RWPE1 (cell line): ENCODE measurements at places on chromosomes 5 and 9.

DNA sequence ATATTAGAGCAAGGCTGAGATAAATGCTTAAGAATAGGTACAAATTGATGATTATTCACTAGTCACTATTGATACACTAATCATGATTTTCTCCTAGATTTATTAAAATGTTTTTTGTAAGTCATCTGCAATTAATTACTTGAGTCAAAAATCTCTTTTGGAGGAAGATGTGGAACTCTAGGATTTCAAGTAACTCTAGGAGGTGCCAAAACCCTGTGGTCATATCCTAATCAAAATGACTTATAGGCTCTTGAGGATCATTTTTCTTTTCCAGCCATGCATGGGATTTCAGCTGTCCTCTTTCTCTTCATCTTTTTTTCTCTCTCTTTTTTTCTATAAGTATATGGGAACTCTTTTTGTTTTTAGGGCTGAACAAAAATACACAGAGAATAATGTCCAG, 141.8 kb upstream of the CD180 start:
- DNase-seq, result no peak

DNA sequence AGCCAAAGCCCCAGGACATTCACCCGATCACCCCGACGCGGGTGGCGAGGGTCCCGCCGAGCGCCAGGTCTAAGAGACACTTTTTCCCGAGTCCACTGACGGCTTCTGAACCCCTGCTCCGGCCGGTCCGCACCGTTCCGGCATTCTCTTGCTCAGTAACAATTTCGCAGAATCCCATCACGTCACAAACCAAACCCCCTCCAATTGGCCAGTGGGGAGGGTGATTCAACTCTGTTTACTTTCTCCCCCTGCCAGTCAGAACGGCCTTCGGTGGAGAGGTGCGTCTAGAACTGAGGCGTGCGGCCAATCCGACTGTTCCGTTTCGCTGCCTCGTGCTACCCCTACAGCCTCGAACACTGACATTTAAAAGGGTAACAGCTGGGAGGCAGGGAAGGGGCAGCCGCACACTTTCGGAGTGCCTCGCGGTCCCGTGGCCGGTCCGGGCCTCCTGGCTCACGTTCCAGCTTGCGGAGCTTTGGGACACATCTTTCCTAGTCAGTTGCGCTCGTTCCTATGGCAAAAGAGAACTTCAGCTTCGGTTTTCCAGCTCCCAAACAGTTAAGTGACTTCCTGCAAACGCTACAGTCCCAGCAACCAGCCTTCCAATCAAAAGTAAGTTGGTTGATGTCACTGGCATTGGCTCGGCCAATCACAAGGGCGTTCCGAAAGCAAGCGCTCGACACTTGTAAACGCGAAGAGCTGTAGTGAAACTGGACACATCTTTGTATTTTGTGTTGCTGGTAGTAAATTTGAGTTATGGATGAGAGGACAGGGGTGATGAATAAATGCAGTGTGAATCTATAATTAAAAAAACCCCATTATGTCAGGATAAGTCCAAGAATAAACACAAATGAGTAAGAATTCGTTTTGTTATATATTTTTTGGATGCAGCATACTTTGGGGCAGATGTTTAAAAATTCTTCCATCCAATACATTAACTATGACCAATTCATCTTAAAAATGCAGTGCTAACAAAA, at the start of gene KLF9:
KLF9 (minus strand) TSS at position 859 of the 977 bp plus-strand sequence. CDS start 1,294 bp downstream, outside the sequence.
- DNase-seq, result peak; percentile 99

DNA sequence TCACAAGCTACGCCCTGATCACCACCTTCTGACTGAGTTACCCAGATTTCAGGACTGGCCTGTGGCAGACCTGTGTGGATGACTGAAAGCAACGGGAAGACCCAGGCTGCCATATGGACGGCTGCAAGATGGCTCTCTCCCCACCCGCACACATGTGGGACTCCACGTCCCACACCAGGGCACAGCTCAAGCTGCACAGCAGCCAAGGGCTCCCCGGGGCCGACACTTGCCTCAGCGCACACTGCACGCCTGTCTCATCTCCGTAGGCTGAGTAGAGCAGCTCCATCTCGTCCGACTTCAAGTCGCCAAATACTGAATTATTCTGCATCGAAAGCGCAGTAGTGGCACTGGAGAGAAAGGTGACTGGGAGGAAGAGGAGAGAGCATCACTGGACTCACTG, 14.5 kb downstream of the BRD9 start:
- DNase-seq, result no peak

DNA sequence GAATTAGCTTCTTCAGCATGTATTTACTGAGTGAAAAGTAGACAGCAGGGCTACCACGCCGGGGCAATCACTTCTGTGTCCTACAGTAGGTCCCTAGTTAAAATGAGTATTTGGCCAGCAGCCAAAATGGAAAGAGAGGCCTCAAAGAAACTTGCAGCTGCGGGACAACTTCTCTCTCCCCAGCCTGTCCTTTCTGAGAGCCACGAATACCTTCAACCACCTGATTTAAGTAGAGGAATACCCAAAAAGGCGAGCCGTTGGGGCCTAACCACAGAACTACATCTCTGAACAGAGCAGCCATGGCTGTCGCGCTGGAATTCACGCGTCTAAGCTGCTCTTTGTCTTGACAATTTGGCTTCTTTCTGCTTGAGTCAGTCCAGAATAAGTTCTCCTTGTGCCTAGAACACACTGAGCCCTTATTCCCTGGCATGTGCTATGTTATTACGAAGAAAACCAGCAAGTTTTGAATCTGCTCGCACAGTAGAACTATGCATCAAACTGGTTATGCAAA, 43.8 kb upstream of the GOLPH3 start:
- no peak for DNase-seq

- DNase-seq, result peak; percentile 95
Measured at GRCh38 chr9:88076286-88077070, 61.8 kb downstream of the SPATA31C2 start.

- peak; percentile 78 for DNase-seq
Measured at GRCh38 chr9:129225815-129226214, 47.8 kb upstream of the IER5L start.

DNA sequence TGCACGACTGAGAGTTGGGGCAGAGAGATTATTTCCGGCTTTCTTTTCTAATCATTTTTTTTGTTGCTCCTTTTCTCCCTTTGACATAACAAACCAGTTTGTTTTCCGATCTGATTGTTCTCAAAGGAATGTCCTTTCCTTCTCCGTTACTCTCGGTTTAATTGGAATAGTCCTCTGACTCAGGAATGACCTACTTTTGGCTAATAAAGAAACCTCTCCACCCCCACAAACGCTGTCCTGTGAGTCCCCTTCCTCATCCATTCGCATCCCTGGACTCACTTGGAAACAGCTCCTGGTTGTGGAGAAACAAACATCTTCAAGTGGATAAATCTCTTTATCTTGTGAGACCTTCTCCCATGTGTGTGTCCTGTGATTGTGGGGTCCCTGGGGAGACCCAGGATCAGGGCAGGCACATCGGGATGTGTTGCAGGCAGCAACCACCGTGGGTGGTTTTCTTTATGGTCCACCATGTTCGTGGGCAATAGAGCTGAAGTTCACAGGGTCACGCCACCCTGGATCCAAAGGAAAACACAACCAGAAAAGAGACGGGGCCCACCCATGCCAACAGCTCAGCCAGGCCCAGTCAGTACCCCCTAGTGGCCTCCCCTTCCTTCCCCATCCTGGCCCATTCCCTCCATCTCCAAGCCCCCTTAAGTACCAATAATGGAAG, 45.2 kb upstream of the NEK6 start:
- peak; percentile 65 for DNase-seq

DNA sequence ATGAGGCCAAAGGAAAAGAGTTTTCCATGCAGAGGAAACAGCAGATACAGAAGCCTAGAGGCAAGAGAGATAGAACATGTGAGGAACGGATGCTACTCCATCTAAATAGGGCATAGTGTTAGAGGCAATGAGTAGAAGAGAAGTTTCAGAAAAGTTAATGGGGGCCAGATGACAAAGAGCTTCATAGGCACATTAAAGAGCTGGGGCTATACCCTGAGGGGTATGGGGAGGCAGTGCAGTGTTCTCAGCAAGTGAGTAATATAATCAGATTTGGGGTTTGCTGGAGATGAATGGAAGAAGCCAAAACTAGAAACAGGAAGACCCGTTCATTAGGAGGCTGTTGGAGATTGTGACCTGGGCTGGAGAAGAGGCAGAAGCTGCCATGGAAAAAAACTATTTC, 87.2 kb downstream of the GLIS3 start:
- no peak for DNase-seq

DNA sequence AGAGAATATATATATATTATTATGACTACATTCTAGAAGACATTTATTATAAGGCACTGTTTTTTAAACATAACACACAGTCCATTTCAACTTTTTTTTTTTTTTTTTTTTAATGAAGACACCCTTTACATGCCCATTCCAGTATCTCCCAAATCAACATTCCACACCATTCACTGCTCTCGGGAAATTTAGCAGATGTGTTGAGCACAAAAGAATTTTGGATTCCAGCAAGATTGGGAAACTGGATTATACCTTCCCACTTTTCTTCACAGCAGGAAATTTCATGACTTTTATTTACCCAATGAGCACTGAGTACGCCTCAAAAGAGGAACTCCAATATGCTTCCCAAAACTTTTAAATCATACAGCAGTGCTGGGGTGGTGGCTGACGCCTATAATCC, 333.6 kb upstream of the DAB2 start:
- no peak for DNase-seq

DNA sequence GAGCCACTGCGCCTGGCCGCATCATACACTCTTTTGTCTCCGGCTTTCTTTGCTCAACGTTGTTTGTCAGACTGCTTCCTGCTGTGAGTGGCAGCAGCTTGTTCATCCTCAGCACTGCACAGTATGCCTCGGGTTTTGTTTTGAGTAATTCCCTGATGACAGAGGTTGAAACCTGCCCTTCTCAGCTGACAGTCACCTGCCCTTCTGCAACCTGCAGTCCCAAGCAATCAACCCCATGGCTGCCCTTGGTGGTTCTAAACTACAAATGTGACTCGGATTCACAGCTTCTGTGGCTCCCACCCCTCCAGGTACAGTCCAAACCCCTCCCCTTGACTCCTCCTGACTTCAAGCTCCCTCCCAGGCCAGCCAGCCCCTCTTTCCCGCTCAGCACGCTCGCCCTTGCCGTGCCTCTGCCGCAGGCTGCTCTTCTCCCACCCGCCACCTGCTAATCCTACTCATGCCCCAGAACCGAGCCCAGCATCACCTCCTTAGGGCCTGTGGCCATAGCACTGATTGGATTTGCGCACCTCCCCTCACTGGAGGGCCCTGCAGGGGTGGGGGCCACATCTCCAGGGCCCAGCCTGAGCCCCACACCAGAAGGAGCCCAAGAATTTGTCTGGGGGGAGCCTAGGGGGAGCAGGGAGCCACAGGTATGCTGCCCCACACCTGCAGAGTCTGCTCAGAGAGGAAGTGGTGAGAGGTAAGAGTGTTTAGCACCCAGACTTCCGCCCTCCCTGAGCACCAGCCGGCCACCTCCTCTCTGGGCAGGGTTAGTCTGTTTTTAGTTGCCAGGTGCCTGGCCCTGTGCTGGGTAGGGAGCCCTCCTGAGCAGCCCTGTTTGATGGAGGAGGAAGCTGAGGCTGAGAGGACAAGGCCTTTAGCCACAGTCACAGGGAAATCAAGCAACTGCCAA, 10.1 kb downstream of the EEIG1 start:
- no peak for DNase-seq

DNA sequence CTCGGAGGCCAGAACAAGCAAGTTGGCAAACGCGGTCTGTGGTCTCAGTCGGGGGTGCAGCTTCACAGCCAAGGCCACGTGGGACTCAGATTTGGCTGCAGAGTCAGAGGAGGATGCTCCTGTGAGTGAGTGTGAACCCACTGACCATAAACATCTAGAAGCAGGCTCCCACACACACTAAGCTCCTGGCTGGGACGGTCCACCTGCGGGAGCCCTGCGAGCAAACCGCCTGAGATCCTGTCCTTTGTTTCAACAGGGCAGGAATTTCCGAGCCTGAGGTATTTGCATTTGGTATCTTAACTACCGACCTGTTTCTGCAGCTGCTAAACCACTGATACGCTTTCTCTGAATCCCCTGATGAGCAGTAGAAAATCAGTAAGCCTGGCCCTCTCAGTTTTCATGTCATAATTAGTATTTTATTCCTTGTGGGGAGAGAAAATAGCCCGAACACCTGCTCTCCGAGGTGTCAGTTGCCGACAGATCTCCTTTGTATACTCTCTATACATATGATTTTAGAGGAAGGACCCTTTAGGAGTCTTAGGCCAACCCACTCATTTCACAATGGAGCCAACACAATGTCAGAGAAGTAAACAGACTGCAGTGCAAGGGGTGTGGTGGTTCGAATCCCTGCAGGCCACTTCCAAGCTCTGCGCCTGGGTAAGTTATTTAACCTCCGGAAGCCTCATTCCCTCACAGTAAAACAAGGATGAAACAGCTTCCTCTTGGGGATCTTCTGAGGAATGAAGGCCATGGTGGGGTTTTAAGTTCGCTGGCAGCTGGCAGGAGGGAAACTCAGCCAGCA, 40.9 kb upstream of the PWWP2A start:
- DNase-seq, result no peak

- DNase-seq, result no peak
Measured at GRCh38 chr5:159018855-159019254, 80.9 kb downstream of the EBF1 start.

GRCh38 chr5:154086641-154087040, 47.9 kb downstream of the MFAP3 start:
- DNase-seq, result no peak

DNA sequence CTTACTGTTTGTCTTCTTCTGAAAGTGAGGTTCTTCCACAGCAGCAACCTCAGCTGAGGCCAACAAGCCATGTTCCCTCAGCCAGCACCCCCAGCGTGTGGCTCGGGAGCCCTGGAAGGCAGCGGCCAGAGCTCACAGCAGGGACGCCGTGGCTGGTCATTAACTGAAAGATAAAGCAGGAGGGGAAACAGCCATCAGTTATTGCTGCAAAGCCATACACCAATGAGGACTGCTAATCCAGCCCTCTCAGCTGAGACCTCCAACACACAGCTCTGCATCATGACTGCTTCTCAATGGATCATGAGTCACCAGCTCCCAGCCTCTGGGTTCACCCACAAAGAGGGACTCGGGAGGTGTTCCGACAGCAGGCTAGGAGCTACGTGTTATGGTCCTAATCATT, 24.3 kb downstream of the ABCA1 start:
- DNase-seq, result no peak

DNA sequence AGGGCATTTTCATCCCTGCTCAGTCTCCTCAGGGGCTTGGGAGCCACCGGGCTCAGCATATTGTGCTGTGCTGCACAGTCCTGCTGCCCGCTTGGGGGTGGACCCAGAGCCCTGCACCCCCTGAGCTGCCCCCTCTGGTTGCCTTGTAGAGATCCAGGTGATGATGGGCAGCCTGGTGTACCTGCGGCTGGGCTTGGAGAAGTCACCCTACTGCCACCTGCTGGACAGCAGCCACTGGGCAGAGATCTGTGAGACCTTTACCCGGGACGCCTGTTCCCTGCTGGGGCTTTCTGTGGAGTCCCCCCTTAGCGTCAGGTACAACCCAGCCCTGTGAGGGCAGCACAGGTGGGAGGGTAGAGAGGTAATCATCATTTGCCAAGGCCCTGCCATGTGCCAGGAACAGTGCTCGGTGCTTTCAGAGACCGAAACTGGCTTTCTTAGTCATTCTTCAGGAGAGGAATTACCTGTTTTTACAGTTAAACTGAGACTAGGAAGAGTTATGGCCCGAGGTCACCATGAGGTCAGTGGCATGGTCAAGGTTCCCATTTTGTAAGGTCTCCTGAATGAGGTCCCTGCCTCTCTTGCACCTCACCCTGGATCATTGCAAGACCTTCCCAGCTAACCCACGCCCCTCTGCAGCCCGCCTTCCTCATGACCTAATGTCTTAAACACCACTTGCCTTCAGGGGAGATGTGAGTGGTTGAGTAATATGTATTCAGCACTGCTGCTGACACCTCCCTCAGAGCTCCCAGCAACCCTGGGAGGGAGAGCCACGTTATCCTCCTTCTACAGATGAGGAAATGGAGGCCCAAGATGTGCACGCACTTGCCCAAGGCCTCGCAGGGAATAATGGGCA, 7.5 kb downstream of the NHP2 start:
- peak; percentile 88 for DNase-seq
